ENCODE measurements at places on chromosomes 16 and 17. TPM values are rescaled to one million over a fixed set of nuclear protein-coding genes. Genes with fewer than 3 reads are reported as not detected.

- DNase-seq, result no peak
Measured at GRCh38 chr17:38333635-38334295, 10.0 kb downstream of the GPR179 start.

The KRTAP3-1 gene
- not detected for polyA plus RNA-seq

GRCh38 chr16:35197656-35198055, 1738.2 kb downstream of the TP53TG3F start:
- DNase-seq, result no peak

The NPLOC4 gene
- polyA plus RNA-seq, result 55.7 TPM

The ZNF18 gene
- 11.3 TPM for polyA plus RNA-seq

DNA sequence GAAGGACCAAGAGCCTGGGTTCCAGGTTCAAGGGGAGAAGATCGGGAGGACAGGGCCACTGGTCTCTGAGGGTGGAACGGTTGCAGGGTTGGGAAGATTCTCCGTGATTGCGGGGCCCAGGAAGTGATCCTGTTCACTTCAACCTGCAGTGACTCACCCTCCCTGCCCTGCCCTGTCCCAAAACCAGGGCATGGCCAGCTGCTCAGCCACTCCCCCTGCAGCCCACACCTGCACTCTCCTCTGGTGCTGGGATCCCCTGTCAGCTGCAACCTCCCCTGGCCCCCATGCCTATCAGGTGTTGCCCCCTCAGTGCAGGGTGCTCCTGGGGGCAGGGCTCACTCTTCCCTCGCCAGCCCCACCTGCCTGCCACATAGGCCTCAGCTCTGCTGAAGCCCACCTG, 1.1 kb downstream of the RUNDC3A start:
- DNase-seq, result no peak

The KIF18B gene
- 9.7 TPM for polyA plus RNA-seq

DNA sequence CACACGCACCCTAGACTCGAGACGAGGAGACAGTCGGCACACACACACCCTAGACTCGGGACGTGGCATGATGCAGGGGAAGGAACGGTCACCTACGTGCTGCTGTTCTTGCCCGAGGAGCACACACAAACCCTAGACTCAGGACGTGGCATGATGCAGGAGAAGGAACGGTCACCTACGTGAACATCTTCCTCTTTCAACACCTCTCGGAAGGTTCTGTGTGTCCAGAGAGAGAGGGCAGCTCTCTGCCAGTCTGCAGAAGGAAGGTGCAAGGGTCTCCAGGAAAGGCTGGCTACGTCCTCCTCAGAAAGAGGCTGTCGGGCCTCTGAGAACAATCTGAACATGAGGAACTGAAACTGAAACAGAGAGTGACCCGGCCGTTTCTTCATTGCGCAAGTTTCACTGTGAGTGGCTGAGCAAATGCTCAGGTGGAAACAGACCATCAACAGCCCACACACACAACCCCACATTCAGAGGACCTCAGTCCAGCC, 43.4 kb downstream of the ZNF276 start:
- no peak for DNase-seq

The STXBP4 gene
- polyA plus RNA-seq, result 18.2 TPM

GRCh38 chr17:80855196-80855947, 136.3 kb upstream of the CHMP6 start:
- no peak for DNase-seq

GRCh38 chr17:57401556-57402488, 145.5 kb downstream of the MSI2 start:
- DNase-seq, result no peak
